Activated CD4-positive, alpha-beta T cell treated with anti-CD3 and anti-CD28 coated beads for 48 hours (primary cell): ENCODE measurements at places on chromosomes 5 and 9.

DNA sequence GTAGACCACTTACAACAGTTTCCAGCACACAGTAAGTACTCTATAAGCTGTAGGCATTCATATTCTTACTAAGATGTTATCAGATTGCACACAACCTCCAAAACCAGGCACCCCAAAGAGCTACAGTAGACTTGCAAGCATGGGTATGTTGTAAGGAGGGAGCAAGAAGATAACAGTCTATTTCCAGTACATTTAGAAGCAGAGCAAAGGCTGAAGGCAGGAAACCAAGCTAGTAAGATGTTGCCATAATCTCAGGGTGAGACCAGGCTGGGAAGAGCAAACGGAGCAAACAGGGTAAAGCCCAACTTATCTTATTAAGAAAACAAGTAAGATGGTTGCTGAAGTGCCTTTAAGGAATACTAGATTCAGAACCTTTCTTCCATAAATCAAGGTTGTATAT is 161.1 kb downstream of the GLIS3 start:
- no peak for DNase-seq

DNA sequence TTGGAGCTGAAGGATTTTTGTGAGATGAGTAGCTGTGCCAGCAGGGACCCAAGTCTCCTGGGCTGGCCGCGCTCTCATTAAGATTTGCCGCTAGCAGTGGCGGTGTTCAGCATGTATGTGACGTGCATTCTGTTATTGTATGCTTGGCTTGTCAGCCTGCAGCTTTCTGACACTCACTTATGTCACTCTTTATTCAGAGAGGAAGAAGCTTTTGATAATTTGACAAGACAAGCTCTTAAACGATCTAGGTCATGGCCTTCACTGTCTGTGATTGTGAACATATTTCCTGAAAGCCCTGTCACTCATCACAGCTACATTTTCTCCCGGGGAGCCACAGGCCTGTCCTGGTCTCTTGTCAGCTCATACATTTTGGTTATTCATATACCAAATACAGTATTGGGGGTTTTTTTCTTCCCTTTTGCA is 98.2 kb upstream of the GRHPR start:
- DNase-seq = no peak

GRCh38 chr5:124580925-124581737 is 165.3 kb downstream of the ZNF608 start:
- no peak for DNase-seq

DNA sequence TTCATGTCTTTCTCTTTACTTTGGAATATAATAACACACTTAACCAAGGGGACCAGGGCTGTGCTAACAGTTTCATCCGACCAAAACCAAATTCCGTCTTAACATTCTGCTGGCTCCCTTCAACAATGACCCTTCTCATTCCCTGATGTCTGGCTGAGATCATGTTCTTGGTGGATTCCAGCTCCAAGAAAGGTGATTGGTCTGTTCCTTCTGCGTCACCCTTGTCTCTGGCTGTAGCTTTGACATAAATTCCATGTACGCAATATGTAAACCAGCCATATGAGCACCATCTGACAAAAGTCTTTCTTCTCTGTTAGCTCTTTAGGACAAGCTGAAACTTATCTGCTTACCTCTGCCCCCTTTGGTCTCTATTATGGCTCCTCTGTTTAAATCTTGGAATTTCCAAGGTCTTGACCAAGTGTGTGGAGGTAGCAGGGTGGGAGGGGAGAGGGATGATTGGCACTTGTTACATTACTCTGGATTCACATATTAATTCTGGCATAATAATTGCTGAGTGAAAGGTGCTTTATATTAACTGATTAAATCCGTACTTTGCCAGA is 45.7 kb upstream of the HSD17B4 start:
- no peak for DNase-seq

GRCh38 chr5:124052201-124052600 is 540.2 kb downstream of the CSNK1G3 start:
- no peak for DNase-seq

DNA sequence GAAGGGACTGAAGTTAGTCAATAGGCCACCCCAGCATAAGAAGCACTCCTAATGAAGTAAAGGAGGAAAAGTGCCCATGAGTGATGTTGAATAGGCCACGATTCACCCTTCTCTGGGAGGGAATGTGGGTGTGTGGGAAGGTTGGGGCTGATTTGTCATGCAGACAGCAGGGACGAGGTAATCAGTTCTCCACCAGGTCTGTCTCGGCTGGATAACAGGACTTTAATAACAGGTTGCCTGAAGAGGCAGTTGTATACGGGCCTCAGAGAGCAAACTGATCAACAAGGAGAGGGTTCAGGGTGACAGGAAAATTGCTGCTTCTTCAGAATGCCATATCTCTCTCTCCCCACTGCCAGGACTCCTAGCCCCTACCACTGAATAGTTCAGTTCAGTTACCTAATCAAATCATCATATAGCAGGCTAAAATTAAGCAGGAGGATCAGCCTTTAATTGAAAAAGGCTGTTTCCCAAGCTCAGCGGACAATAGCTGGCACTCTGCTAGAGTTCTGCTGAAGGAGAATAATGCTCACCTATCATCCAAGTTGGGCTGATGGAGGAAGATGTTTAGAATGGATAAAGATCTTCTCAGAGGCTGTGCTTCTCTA is 43.6 kb upstream of the SMIM32 start:
- no peak for DNase-seq

DNA sequence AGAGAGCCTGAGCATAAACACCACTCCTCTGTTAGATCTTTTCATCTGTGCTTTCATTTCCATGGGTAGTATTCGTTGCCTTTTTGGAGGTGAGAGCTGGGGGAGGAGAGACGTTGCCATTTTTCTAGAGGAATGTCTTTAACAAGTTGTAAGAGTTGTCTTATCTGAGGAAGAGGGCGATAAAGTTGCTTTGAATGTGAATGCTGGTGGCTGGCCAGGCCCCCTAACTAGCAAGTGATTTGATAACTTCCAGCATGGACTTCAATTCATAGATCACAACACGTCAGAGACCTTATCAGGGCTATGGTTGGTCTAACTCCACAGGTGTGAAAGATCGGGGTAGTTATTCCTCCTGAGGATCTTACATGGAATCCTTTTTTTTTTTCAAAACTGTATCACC is 30.0 kb upstream of the AOPEP start:
- DNase-seq = no peak

- DNase-seq = no peak
These were observed 46.6 kb downstream of the EXD3 start for GRCh38 chr9:137376386-137376785.

DNA sequence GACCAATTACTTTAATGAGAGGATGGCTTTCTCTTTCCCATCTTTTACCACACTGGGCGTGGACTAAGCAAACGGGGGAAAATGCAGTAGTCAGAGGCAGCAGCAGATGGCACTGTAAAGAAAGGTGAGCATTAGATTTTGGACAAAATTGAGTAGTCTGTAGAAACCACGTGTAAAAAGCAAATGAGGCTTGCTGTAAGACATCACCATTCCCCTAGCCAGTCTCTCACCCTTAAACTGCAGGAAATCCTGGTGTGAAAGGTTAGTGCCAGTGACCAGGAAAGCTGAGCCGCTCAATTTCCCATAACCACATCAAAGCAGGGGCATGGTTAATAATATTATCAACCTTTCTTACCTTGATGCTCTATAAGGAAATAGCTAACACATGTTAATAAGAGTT is 31.8 kb downstream of the SPATA31C2 start:
- DNase-seq = peak; percentile 31

DNA sequence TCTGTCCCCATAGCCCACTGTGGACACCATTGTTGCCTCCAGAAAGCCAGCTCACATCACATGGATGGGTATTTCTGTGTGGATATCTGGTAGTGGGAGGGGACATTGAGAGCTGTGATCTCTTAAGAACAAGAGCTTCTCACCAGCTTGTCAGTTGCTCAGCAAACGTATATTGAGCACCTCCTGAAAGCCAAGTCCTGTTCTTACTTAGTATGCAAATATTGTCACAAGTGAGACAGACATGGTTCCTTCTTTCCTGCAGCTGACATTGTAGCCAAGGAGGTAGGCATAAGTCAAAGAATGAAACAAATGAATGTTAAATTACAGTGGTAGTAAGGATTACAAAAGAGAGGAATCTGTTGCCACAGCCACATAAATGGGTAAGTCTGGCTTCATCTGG is 3.8 kb downstream of the TCOF1 start:
- DNase-seq = no peak

DNA sequence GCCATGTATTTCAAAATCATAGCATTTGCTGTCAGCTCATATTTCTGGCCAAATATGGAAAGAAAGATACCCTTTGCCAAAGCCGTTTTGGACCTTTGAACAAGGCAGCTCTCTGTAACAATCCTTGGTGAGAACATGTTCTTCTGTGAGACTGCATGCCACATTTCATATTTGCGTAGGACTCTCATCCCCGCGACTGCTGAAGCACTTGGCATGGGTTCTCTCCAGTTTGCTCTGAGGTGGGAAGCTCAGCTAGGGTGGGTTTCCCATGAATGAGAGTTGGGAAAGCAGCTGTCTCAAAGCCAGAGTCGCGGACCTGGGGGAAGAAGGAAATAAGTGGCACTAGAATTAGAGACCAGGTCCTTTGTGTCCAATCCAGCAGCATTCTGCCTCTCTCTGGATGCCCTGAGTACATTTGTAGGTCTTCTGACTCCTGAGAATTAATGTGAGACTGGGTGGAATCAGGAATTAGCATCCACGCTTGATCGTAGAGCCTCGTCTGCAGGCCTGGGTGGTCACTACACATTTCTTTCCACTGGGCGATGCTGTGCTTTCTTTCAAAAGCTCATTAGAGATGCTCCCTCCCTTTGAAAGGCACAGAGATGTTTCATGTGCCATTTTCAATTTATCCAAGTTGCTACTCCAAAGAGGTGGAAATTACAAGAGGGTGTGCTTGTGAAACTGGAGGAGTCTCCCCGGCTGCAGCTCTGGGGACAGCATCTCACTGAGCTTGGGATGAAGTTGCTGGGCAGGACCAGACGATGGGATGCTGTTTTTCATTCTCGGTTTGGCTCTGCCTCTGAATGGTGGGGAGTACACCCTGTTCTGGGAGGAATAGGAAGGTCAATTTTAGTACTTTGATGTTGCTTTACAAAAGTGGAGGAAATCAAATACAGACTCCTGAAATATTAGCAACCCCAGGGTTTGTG is 197.2 kb downstream of the GADD45G start:
- no peak for DNase-seq

- no peak for DNase-seq
These were observed 30.0 kb downstream of the TGFBR1 start for GRCh38 chr9:99134893-99135341.

DNA sequence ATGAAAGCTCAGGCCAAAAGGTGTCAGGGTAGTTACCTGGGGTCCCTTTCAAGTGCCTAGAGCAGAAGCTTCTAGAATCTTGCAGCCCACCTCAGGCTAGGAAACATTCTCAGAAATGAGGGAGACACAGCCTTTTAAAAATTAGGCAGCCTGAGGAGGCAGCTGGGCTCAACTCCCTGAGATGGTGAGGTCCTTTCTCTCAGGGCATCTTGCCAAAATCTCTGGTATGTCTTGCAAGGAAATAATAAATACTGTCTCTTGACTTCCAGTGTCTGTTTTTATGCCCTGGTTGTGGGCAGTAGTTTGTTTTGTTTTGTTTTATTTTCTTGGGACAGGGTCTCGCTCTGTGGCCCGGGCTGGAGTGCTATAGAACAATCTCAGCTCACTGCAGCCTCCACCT is 100.9 kb upstream of the APC start:
- DNase-seq = no peak

GRCh38 chr9:128065907-128066712 is 1.0 kb downstream of the NAIF1 start:
- DNase-seq = no peak

DNA sequence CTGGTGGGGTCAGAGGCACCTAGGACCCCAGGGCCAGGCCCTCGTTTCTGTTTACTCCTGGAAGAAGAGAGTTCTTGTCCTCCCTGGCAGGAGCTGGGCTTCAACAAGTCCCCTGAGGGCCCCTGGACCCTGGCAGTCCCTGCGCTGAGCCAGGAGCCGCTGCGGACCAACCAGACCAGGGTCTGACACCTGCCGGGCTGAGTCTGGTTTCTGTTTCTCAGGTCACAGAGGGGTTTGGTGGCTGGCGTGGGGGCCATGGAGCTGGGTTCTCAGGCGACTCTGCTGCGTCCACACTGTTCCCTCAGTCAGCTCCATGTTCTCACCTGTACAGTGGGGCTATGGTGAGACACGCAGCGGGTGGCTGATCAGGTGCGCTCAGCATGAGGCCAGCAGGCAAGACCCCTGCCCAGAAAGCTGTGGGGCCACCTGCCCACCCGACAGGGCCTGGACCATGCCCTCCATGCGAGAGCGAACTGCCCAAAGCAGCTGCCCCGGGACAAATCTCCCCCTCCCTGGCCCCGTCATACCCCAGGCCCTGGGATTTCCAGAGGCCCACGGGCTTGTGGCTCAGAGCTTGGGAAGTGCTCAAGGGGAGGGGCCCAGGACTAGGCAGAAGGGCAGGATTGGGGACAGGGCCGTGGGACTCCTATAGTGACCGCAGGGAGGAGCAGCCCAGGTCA is 17.9 kb upstream of the NOTCH1 start:
- DNase-seq = no peak

DNA sequence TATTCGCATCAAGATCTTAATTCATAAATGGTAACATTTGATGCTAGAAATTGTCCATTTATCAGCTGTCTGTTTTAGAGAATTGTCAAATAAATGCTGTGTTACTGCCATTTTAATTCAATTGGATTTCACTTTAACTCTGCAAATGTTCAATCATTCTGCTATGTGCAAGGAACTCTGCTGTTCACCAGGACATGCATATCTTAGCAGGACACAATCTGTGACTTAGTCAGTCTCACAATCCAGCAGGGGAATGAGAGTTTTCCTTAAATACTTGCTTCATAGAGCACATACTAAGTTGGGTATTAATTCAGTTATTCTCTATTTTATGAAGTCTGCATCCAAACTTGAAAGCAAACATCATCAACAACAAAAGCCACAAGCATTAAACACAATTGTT is 488.7 kb upstream of the MEF2C start:
- DNase-seq = no peak

DNA sequence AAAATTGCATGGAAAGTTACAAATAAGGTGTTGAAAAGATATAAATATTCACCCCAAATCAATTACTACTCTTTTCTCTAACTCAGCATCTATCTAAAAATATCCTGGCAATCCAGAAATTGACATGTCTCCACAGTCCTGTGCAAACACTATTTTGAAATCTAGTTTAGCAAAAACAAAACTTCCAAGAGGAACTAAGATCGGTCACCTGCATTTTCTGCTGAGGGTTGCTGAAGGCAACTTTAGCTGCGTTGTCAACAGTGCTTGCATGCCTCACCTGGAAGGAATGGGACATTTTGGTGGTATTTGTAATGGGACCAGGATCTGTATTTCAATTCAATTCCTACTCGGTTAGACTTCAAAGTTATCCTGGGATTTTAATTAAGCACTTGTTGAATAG is 398.3 kb downstream of the NTRK2 start:
- no peak for DNase-seq

GRCh38 chr9:93148721-93149120 is 14.7 kb upstream of the NINJ1 start:
- no peak for DNase-seq
